ENCODE measurements at places on chromosomes 11 and 22.

- DNase-seq, result no peak
Measured at GRCh38 chr11:33959855-33960400, 68.1 kb upstream of the LMO2 start.

- peak; percentile 10 for DNase-seq
Measured at GRCh38 chr11:118434553-118435289, 1.6 kb upstream of the KMT2A start.

DNA sequence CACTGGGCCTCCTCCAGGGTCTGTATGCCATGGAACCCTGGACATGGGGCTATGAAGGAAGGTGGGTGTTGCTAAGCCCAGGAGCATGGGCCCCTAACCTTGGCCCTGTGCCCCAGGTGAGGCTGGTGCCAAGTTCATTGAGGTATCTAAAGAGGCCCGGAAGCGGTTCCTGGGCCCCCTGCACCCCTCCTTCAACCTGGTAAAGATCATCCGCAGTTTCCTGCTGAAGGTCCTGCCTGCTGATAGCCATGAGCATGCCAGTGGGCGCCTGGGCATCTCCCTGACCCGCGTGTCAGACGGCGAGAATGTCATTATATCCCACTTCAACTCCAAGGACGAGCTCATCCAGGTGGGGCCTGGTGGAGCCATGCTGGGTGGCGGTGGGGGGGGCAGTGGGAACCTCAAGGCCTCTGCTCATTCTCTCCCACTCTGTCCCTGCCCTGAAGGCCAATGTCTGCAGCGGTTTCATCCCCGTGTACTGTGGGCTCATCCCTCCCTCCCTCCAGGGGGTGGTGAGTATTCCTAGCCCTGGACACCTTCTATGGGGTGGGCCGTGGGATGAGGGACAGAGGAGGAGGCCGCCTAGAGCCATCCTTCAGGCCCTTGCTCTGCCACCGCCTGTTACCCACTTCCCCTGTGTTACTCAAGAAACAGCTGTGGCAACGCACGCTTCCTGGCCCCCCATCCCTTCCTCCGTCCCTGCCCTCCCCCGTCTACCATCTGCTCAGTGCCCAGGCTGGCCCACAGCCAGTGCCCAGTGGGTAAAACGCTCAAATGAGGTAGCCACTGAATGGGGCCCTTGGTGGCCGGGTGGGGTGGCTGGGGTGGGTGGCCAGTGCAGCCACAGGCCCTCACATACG is 3.0 kb downstream of the PNPLA2 start:
- no peak for DNase-seq

DNA sequence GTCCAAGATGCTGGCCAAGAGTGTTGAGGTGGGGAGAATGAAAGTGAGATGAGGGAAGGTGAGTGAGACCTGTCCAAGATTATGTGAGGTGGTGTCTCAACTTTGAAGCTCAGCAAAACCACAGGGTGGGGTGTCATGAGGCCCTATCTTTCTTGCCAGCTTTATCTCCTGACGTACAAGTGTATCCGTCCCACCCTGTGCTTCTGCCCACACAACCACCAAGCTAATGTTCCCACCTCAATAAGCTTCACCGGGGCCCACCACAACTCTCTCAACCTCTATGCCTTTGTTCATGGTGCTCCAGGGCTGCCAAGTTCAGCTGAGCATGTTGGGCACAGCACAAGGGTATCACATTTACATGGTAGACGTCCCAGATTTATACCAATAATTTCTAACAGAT is 7.1 kb upstream of the TPST2 start:
- DNase-seq, result no peak

DNA sequence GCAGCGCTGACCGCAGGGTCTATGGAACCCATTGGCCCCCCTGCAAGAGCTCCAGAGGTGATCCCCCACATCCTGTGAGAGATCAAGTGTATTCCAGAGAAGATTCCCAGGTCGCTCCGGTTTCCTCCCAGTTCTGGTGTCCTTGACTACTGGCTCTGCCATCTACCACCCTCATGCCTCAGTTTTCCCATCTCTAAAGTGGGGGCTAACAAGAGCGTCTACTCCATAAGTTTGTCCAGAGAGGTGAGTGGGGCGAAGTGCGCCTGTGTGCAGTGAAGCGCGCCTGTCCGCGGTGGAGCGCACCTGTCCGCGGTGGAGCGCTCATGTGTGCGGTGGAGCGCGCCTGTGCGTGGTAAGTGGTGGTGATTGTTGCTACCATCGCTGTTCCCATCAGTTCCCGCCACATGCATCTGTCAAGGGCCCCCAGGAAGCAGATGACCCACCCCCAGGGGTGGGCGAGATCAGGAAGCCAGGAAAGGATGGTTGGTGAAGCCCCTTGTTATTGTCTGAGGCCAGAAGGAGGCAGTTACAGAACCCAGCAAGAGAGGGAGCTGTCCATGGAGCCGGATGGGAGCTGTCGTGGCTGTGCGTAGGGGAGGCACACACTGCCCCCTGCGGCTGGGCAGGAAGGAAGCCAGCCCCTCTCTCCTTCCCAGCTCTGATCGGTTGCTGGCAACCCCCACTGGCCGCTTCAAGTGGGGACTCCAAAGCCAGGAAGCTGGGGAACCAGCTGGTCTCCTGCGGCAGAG is 73.2 kb upstream of the FGF3 start:
- no peak for DNase-seq

GRCh38 chr11:3164552-3165151 is 458 bp downstream of the OSBPL5 start:
- no peak for DNase-seq

- DNase-seq, result no peak
Measured at GRCh38 chr22:50173983-50174355, 3.4 kb downstream of the PANX2 start.

DNA sequence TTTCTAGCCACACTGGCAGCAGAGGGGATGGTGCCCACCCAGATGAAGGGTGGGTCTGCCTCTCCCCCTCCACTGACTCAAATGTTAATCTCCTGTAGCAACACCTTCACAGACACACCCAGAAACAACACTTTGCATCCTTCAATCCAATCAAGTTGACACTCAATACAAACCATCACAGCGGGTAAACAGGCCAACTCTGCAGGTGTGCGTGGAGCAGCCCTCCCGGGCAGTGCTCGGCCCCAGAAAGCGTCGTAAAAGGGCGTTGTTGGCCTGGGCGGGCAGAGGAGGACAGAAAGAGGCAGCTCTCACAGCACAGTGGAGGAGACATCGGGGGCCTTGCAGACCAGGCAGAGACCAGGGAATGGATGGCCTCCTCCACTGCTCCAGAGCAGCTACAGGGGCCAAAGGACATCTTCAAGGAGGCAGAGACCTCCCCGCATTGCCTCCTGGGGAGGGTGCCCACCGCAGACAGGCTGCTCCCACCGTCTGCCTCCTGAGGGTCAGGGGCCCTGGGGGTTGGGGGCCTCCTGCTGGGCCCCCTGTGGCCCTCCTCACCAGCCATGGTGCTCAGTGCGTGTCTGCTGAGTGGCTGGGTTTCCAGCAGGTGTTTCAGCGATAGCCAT is 56.1 kb upstream of the FADD start:
- no peak for DNase-seq

DNA sequence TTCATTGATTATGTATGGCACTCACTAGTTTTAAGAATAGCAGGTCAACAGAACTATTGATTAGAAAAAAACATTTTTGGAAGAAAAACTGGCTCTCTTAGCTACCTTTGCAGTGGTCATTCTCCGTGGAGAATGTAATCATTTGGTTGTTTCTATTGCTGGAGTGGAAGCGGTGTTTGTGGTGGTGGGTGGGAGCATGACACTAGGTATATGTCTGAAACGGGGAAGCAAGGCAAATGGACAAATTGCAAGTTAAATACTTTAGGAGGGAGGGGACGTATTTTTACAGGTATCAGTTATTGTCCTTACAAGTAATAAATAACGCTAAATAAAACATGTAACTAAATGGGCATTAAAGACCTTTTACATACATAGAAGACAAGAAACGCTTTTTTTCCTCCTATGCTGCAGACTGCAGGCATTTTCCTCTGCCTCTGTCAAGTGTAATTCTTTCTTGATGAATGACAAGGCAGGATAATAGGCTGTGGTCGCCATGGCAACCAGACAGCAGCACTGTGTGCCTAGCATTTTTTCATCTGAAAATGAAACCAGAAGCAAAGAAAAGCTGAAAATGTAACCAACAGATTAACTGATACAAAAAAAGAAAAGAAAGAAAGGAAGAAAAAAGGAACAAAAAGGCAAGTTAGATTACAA is 46.2 kb downstream of the BLID start:
- DNase-seq, result no peak

DNA sequence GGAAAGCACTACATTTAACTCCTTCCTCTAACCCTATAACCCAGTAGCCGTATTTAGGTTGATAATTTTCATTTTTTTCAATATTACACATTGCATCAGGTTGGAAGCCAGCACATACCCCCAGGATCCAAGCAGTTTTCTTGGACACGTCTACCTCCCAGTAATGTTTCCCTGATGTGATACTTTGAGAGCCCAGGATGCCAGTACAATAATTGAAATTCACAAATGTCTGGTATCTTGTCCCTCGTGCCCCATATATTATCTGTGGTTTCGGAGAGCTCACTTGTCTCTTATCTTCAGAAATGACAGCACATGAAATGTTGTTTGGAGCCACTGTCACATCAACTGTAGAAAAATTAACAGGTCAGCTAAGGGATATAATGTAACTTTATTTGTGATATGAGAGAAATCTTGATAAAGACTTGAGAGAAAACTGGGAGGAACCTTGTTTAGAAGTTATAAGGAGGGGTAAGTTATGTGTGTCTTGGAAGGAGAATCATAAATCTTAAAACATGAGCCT is 19.8 kb downstream of the TRIM5 start:
- no peak for DNase-seq

All from activated CD4-positive, alpha-beta T cell treated with anti-CD3 and anti-CD28 coated beads for 1 hour (primary cell).